ENCODE measurements at places on chromosomes 1 and 21.

DNA sequence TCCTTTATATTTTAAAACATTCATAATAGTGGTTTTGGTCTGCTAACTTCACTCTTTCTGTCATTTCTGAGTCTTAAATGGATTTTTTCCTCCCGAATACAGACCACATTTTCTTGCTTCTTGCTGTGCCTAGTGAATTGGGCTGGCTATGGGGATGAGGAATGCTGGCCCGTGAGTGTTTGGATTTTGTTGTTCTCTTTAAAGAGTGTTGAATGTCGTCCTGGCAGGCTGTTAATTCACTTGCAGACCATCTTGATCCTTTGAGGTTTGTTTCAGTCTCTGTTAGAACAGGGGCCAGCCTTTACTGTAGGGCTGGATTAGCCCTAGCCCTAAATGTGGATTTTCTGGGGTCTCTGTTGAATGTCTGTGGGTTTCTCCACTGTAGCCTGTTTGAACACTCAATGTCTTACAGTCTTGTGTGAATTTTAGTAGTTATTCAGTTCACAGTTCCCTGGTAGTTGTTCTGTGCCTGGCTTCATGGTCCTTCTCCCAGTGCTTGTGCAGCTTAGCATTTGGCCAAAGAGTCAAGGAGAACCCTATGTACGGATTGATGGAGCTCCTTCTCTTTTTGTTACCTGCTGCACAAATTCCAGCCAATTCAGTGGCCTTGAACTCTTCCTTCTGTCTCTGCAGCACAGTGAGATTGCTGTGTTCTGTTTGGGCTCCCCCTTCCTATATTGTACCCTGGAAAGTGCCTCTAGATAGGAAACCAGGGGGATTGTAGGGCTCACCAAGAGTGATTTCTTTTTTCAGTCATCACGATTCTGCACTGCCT is 95.7 kb downstream of the DYRK1A start:
- DNase-seq: no peak

- no peak for DNase-seq
Measured at GRCh38 chr1:40462956-40463590, 12.8 kb downstream of the ZFP69B start.

GRCh38 chr1:58769809-58770320 is 14.0 kb downstream of the JUN start:
- DNase-seq: no peak

DNA sequence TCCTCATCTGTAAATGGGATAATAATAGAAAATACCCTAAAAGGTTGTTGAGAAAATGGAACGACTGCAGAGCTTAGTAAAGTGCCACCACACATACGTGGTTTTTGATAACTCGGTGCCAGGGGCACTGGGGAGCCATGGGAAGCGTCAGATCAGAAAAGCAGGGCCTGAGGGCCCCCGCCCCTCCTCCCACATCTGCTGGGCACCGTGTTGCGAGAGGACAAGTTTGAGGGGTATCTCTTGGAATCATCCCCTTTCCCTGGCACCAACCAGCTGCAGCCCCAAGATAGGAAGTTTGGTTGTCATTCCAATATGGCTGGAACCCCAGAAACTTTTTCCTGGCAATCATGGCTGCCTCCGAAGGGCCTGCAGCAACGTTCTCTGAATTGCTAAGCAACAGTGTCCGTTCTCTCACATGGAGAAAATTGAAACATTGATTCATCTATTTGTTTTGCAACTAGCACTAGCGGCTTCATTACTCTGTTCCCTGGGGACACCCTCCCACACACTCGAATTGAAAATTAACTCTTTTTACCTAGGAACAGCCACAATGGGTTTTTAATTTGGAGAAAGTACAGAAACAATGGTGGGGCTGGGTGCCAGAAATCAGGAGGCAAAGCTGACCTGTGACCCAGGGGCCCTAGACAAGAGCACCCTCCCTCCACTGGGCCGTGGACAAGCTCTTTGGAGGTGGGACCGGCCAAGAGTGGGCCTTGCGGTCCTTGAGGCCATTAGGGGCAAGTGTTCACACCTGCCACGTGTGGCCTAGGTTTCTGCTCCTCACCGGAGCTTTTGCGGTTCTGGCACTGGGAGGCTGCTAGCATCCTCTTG is 190.0 kb upstream of the VAMP3 start:
- DNase-seq: no peak

GRCh38 chr1:144551543-144552424 is 40.9 kb upstream of the PPIAL4F start:
- DNase-seq: peak; percentile 90

- no peak for DNase-seq
Measured at GRCh38 chr21:43924421-43925095, 59.5 kb downstream of the AGPAT3 start.

DNA sequence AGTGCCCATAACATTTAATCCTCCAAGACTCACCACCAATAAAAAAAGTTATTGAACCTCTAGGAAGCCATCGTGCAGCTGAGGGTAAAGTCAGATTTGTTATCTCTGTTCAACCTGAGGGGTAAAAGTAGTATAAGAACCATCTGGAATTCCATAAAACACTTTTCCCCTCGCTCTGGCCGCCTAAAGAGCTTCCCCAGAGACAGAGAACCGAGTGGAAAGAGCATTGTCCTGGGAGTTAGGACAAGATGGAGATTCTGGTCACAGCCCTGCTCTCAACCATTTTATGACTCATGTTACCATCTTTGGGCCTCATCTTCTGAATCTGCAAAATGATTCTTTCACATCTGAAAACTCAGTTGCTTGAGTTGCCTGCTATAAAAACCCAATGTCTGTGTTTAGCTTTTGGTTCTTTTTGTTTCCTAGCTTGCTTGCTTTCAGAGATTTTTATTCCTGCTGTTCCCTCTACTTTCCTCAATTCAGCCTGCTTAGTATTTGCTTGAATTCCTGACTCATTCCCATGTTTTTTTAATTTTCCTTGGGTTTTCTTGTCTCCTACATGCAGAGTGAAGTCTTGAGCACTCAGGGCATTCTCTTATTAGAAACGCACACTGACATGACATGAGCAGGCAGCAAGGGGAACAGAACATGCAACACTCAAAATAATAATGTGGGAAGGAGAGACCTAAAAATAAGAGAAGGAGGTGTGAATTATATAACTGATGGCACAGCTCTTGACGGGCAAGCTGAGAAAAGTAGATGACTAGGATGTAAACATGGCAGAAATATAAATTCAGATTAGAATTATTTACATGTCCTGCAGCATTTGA is 1.7 kb downstream of the EPHX4 start:
- DNase-seq: no peak

DNA sequence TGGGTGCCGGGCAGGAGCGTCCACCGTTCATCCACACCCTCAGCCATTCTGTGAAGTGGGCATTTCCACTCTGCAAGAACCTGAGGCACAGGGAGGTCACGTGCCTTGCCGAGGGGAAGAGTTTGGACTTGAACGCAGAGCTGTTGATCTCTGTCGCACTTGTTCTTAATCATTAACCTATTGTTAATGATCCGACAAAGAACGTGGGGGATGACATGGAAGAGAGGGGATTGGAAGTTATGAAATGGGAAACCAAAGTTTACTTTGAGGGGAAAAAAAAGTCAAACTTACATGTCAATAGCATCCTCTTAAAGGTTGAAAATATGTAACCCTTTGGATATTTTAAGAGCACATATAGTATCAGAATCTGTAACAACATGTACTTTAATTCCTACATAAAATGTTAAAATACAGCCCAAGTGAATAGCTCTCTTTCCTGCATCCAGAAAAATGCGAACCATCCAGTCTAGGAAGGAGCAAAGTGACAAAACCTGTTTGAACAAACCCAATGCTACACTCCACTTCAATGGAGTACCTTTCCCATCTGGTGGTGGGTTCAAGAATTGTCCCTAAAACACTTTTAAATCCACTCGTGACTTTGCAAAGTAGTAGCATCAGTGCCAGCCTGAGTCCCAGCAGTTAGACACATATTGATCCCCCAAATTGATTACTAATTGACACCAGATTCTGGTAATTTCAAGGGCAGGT is 75.5 kb downstream of the SETD4 start:
- no peak for DNase-seq

DNA sequence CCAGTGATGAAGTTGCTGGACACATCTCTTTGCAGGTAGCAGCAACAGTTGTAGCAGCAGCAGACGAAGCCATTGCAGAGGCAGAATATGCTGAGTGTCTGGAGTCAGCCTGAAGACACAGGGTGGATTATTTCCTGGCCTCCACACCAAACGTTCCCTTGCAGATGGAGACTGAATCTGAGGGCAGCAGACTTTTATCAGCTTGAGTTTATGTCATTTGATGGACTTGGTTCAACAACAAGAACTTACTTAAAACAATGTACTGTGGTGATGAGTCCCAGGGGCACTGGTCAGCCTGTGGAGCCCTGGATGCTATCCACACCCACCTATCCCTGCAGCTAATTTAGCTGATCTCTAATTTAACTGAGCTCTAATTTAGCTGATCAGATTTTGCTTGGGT is 17.1 kb upstream of the MPZL1 start:
- no peak for DNase-seq

DNA sequence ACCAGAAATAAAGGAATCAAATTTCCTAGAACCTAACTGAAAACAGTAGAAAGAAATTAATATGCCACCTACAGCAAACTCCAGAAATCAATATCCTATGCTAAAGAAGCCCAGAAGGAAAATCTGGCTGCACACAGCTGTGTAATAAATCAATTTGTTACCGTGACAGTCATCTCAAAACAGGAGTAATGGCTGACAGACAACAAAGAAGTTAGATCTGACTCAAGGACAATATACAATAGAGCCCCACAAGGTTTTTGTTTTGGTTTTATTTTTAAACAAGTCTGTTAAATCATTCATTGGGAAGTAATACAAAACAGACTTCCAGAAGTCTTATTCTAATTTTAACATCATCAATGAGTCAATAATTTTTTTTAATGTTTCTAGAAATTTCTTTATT is 168.4 kb downstream of the RERE start:
- no peak for DNase-seq

DNA sequence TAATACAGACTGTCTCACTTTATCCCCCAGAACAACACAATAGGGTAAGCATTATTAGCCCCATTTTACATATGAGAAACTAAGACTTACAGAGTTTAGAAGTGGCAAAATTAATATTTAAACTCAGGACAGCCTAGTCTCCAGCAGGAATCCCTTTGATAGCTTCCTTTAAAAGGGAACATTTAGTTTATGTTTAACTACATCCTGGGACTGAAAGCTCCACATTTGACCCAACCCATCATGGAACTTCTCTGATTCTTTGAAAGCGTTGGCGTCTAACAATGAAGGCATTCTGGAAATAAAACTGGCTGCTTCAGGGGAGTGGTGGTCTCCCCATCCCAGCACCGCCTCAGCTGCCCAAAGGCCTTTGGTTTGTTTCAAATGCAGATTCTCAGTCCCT is 250.6 kb upstream of the NFIA start:
- no peak for DNase-seq

DNA sequence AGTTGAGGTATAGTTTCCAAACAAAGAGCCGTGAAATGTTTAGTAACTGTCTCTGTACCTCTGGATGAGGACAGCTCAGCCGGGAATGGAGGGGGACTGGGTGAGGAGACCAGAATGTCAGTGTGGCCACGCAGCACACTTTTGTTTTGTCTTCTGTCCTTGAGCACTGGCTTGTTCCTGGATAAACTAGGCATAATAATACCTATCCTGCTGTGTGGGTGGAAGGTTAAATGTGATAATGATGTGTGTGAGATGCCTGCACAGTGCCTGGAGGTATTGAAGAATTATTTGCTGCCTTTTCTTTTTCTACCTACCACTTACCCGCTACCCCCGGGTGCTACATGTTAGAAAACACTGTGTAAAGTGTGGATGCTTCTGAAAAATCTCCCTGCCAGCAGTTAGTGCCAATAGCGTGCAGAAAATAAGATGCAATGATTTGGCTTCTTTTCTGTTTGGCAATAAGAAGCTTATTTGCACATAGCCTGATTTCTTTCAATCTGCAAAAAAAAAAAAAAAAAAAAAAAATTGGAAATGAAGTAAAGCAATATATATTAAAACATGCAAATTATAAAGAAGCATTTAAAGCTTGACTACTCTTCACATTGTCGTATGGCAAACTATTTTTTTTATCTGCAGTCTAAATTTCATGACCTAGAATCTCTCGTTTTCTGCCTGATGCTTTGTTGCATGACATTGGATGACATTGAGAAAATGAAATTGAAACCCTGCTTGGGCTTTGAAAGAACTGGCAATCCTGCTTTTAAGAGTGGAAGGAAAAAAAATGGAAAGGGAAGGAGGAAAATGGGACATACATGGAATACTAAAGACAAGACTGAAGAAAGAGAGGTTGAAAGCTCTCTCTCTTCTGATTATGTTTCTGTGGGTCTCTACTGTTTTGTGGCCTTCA is 89.5 kb downstream of the DISC1 start:
- DNase-seq: no peak

- DNase-seq: no peak
Measured at GRCh38 chr1:9018333-9018732, 7.9 kb downstream of the SLC2A7 start.

DNA sequence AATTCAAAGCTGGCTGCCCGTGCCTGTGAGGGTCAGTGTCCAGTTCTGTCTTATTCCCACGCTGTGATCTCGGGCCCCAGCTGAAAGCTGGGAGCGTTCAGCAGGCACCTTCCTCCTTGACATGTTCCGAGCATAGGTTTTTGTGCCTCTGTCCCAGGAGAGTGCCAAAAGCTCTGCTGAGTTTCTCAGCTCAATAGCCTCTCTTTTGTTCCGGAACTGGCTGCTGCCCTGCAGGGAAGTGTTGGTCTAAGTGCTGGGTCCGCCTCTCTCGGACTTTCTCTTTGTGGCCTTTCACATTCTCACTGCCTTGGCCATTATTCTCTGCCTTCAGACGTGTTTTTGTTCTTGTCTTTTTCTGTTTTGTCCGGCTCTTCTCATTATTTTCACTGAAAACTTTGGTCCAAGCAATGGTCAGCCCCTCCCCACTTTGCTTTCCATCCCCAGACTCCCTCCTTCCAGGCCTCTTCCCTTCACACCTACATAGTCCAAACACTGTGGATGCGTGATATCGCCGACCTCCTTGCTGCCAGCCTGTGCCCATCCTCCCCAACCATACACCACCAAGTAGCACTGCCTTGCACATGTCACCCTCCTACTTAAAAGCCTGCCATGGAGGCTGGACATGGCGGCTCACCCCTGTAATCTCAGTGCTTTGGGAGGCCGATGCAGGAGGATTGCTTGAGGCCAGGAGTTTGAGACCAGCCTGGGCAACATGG is 233.8 kb downstream of the RHOU start:
- DNase-seq: no peak

DNA sequence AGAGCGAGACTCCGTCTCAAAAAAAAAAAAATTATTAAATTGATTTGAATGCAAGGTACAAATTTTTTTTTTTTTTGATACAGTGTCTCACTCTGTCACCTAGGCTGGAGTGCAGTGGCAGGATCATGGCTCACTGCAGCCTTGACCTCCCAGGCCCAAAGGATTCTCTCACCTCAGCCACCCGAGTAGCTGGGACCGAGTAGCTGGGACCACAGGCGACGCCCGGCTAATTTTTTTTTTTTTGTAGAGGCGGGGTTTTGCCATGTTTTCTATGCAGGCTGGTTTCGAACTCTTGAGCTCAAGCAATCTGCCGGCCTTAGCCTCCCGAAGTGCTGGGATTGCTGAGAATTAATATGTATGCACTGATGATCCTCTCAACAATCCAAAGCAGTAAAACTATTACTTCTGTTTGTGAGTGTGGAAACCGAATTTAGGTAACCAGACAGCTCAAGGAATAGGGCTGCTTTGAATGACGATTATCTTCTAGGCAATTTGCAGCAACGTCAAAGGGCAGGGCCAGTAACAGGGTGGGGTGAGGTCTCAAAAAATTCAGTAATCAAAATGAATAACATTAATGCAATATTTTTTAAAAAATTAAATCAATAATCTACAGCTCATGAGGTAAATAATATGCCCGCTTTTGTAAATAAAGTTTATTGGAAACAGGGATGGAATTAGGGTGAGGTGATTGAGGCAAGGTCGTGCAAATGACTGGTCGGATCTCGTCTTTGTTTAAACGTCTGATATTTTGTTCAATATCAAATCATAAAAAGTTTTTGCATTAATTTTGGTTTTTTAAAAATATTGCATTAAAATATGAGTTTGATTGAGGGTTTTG is 1.2 kb downstream of the CLSPN start:
- no peak for DNase-seq
